Sciatic nerve (tissue), 2 donors: ENCODE measurements at places on chromosomes 13 and 19.
A peak's percentile ranks its signal among the peaks of the same experiment; 100 is the strongest.

GRCh38 chr13:109440320-109440719 is 346.1 kb downstream of the IRS2 start:
- no peak for DNase-seq

DNA sequence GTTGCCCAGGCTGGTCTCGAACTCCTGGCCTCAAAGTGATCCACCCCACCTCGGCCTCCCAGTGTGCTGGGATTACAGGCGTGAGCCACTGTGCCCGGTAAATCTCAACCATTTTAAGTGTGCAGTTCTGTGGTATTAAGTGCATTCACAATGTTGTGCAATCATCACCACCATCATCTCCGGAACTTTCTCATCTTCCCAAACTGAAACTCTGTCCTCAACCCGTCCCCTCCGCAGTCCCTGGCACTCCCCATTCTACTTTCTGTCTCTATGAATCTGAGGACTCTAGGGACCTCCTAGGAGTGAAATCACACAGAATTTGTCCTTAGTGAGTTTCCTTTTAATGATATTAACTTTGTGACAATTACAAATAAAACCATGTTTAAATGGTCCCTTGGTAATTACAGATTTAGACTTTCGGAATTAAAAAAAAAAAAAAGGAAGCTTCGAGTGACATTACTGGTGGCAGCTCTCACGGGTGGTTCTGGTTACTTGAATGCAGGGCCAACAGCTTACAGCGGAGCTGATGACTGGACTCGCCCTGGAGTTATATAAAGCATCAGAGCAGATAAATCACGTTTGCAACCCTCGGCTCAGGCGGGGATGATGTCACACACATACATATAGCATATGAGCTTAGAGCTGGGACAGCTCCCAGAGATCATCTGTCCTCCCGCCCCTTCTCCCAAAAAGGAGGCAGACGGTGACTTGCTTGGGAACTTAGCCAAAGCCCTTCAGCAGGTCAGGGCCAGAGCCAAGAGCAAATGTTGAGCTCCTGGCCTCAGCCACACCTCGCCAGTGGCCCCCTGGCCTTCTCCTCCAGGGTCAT is 89.8 kb downstream of the ZNF557 start:
- DNase-seq: no peak

DNA sequence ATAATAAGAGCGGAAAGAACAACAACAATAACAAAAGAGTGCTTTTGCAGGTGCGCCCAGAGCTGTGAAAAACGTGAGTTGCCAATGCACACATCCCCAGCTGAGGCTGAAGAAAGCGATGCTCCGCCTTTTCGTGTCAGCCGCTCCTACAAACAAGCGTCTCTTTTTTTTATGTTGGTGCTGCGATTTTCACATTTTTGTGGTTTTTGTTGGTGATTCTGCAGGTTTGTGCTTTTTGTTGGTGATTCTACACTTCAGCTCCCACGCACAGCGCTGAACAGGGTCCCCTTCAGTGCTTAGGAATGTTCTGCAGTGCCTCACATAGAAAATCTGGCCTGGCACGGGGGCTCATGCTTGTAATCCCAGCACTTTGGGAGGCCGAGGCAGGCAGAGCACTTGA is 7.3 kb upstream of the SBK3 start:
- no peak for DNase-seq

DNA sequence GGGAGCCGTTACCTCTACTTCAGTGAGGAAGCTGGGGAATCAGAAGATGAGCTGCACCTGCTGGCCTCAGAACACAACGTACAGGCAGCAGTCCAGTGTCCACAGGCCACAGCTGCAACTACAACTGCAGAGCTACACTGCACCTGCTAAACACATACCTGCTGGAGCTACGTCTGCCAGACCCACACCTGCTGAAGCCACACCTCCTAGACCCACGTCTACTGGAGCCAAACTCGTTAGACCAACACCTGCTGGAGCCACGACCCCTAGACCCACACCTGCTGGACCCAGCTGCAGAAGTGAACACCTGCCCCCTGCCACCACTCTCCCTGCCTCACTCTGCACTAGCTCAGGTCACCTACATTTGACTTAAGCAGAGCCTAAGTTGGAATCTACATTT is 169.9 kb downstream of the USP12 start:
- peak; percentile 28 for DNase-seq

DNA sequence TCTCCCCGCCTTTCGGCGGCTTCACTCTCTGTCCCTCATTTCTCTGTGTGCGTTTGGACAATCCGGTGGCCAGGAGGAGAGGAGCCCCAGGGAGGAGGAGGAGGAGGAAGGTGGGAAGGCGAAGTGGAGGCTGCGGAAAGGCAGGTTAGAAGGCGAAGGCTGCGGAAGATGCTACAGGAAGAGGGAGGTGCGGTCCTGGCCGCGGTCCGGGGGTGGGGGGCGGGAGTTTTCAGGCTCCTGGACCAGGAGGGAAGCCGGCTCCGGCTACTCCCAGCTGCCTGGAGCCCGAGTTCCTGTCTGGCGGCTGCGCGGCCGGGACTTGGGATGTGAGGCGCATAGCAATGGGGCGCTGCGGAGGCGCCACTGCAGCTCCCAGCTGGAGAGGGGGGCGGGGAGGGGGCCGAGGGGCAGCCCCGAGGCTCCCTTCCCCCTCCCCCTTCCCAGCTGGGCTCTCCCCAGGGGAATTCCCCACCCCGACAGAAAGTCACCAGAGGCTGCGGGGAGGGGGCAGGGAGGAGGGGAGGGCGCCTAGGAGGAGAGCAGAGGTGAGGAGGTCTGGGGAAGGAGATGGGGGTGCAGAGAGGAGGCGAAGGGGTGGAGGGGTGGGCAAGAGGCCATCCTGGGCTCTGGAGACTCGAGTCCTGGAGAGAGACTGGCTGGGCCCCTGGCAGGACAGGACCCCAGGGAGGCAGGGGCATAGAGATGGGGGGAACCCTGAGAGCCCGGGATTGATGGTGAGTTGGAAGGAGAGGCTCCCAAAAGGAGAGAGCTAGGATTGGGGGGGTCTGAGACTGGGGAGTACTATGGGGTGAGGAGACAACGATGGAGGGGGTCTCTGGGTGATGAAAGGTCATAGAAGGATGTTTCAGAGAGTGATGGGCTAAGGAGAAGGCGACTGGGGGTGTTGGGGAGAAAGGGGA is 2.0 kb downstream of the LRRC4B start:
- DNase-seq: no peak

DNA sequence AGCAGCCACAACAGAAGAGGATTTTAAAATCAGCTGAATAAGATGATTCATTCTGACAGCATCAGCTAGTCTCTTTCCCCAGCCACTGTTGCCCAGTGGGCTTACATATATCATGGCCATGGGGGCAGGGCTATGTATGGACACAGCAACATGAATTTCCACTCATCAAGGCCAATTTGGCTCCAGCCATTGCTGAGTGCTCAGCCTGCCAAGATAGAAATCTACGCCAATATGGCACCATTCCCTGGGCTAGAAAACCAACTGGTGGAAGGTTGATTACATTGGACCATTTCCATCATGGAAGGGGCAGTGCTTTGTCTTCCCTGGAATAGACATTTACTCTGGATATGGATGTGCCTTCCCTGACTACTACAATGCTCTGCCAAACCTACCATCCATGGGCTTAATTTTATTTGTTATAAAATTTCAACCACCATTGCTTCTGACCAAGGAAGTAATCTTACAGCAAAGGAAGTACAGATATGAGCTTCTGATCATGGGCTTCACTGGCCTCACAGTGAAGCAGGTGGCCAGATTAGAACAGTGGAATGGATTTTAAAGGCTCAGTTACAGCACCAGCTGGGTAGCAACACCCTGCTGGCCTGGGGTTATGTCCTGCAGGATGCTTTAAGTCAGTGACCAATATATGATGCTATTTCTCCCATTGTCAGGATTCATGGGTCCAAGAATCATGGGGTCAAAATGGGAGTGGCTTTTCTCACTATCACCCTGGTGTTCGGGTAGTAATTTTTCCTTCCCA is 9.8 kb upstream of the ALOX5AP start:
- no peak for DNase-seq

- DNase-seq: no peak
Measured at GRCh38 chr19:15304140-15304705, 28.1 kb downstream of the BRD4 start.

DNA sequence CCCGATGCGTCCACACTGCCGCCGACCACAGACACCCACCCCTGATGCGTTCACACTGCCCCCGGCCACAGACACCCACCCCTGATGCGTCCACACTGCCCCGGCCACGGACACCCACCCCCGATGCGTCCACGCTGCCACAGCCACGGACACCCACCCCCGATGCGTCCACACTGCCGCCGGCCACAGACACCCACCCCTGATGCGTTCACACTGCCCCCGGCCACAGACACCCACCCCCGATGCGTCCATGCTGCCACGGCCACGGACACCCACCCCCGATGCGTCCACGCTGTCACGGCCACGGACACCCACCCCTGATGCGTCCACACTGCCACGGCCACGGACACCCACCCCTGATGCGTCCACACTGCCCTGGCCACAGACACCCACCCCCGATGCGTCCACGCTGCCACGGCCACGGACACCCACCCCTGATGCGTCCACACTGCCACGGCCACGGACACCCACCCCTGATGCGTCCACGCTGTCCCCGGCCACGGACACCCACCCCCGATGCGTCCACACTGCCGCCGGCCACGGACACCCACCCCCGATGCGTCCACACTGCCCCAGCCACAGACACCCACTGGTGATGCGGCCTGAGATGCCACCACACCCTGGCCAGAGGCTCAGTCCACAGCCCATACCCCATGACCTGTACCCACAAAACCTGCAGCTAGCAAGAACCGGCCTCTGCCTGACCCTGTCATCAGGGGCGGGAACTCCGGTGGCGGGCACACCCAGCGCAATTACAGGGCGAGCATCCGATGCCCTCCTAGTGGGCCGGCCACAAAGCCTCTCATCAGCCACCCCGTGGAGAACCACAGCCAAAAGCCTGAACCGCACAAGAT is 28.4 kb downstream of the RASA3 start:
- DNase-seq: peak; percentile 56

DNA sequence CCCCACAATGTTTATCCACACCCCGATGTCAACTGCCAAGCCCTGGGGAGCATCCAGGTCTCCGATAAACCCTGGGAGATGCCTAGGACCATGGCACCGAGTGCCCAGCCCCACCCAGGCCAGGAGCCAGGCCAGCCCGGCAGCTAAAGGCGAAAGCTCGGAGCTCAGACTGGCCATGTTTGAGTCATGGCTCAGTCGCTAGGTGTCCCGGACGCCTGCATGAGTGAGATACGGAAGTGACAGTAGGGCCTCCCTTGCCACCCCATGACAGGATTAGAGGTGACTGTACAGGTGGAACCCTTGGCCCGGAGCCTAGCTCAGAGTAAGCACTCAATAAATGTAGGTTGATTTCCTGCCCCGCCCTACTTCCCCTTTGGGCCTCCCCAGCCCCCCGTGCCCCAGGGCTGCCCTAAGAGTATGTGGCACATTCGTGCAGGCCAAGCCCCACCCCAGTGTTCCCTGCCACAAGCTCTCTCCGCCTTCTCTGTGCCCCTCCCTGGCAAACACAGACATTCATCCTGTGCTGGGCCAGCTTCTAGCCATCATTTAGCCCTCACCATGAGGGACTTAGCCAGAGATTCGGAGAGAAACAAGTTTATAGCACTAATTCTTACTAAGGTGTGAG is 5.8 kb upstream of the TPM4 start:
- no peak for DNase-seq

GRCh38 chr13:50156561-50157127 is 141.4 kb downstream of the KCNRG start:
- DNase-seq: no peak

GRCh38 chr13:74868049-74868448 is 613.9 kb downstream of the TBC1D4 start:
- no peak for DNase-seq

DNA sequence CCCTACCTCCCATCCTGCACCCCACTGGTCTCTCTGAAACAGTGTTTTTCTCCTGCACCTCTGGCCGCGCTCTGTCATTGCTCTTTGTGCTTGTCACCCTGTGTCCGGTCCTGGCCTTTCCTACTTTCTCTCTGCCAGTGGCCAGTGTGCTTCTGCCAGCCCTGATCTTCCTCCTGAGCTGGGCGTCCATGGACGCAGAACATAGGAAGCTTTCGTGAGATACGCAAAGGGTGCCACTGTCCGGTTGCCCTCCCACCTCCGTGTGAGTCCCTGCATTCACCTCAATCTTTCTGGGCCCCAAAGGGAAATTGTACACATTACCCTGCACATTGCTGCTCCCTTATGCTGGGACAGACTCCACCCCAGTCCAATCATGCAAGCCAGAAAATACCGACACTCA is 105.7 kb upstream of the SOX1 start:
- DNase-seq: peak; percentile 37

- DNase-seq: no peak
Measured at GRCh38 chr13:54676526-54677113, 1648.0 kb downstream of the OLFM4 start.

DNA sequence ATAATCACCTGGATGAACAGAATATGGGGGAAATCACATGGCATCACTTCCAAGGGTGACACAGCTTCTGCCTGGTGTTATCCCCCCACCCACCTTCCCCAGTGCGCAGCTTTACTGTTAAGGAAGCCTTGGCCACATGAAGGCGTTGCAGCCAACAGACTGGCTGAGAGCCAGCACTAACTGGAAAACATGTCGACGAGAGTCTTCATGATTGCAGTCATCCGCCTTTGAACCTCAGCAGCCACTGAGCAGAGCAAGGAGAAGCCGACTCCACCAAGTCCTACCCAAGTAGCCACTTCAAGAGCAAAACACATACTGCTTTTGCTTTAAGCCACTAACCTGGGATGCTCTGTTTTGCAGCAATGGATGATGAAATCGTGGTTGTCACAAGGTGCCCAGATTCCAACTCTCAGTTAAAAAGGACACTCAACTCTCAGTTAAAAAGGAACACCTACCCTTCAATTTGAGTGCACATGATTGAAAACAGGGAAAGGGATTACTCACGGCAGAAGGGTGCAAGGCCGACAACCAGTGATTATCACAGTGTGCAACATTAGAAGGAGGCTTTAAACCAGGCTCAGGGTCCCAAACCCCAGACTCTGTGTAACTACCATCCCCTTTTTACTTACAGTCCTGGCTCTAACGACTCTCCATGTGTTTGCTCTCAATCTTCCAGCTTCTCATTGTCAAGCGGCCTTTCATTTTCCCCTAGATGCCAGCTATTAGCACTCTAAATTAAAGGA is 149.1 kb downstream of the KLF12 start:
- DNase-seq: no peak

DNA sequence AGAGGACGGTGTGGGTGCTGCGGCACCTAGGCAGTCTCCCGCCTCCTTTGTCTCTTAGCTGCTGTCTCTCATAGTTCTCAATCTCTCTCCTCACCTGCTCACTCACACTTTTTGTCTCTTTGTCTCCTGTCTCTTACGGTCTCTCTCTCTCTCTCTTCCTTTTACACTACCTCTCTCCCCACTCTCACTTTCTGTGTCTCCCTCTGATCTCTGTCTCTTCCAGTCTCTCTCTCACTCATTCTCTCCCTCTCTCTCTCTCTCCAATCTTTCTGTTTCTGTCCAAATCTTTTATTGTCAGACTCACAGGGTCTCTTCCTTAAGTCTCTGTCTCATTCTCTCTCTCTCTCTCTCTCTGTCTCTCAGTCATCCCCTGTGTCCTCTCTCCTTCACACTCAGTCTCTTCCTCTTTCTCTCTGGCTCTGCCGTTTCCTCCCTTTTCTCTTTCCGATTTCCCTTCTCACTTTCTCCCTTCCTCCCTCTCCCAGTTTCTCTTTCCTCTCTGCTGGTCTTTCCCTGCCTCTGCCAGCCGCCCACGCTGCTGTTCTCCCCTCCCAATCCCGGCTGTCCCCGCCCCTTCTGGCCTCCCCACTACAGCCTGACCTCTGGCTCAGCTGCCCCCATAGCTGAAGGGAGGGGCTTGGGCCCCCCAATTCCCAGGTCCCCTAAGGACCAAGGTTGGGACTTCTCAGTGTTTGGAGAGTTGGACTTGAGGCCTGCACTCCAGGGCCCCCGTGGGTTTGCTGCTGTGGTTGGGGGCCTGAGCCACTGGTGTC is at the start of gene PLEKHA4:
TSS of gene PLEKHA4 (minus strand) at position 504 of the 773 bp plus-strand sequence. CDS start 997 bp downstream, outside the sequence.
- peak; percentile 94 for DNase-seq
